ENCODE measurements at places on chromosomes 11 and 22.

- DNase-seq, result no peak
Measured at GRCh38 chr22:45014654-45015053, 4.8 kb upstream of the PHF21B start.

DNA sequence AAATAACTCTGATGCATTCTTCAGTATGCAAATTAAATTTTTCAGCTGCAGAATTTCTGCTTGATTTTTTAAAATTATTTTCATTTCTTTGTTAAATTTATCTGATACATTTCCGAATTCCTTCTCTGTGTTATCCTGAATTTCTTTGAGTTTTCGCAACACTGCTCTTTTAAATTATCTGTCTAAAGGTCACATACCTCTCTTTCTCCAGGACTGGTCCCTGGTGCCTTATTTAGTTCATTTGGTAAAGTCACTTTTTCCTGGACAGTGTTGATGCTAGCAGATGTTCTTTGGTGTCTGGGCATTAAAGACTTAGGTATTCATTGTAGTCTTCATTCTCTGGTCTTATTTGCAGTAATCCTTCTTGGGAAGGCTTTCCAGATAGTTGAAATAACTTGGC, 577.4 kb upstream of the LUZP2 start:
- DNase-seq, result no peak

- no peak for DNase-seq
Measured at GRCh38 chr22:17131686-17132085, 10.5 kb upstream of the TMEM121B start.

- DNase-seq, result no peak
Measured at GRCh38 chr11:58958500-58958899, 19.2 kb downstream of the GLYATL1 start.

DNA sequence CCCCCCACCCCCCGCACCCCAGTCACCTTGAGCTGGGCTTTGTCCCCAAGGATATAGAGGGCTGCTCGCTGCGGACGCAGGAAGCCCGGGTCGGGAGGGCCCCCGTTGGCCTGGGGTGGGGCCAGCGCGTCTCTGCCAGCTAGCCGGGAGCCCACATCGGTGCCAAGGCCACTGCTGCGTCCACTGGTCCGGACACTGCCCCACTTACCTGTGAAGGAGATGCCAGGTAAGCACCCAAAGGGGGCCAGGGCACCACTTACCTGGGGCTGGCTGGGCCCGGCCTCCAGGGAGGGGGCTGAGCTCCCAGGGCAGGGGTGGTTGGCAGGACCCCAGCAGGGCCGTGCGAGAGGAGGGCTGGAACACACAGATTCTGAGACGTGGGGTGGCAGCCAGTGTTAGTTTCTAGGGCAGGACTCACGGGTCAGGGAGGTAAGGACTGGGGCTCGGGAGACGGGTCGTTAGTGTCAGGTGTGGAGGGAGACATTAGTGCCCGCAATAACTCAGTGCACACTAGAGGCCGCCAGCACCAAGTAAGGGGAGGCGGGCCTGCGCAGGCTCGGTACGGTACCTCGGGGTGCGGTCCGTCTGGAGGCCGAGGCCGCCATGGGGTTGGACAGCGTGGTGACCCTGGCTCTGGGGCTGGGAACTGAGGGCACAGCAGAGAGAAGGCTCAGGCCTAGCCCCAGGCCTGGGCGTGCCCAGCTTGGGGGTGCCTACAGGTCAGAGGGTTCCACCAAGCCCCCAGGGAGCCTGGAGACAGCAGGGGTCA, 18.2 kb downstream of the SBF1 start:
- no peak for DNase-seq

DNA sequence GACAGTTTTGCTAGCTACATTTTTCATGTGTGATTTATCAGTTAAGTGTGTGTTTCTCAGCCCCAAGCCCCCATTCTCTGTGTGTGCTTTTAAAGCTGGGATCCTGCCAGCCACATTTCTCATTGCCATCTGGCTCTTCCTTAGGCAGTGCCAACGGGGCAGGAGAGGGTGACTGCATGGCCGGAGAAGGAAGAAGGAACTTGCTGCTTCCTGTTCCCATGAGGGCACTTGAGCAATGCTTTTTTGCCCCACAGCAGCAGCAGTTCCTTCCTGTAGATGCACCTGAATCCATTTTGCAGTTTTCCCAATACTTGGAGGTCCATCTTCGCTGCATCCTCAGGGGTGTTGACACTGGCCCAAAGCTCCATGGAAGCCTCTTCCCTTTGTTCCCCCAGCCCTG, 37.5 kb downstream of the TNRC6B start:
- no peak for DNase-seq

GRCh38 chr11:83007909-83008580, 63.7 kb downstream of the RAB30 start:
- no peak for DNase-seq

- DNase-seq, result no peak
Measured at GRCh38 chr11:102640946-102641345, 15.8 kb upstream of the MMP20 start.

DNA sequence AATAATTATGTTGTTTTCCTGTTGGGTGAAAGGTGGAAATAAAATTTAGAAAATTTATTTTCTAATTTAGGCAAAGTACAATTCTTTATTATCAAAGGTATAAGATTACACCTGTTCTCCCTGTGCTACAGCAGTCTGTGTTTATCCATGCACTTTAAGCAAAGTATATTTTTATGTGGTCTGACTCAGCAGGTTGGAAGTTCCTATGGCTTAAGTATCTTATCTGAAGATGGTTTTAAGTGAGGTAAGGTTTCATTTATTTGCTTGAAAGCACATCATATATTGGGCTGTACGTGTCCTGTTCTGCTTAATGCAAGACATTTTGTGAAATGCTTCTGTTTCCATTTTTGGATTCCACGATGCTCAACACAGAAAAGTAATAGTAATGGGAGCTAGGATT, 14.6 kb downstream of the PPME1 start:
- DNase-seq, result no peak

- DNase-seq, result no peak
Measured at GRCh38 chr22:43302531-43303041, 40.6 kb downstream of the SCUBE1 start.

GRCh38 chr22:29096736-29097669, 24.2 kb downstream of the KREMEN1 start:
- no peak for DNase-seq

- DNase-seq, result no peak
Measured at GRCh38 chr22:44615146-44615545, 86.9 kb upstream of the PRR5 start.

DNA sequence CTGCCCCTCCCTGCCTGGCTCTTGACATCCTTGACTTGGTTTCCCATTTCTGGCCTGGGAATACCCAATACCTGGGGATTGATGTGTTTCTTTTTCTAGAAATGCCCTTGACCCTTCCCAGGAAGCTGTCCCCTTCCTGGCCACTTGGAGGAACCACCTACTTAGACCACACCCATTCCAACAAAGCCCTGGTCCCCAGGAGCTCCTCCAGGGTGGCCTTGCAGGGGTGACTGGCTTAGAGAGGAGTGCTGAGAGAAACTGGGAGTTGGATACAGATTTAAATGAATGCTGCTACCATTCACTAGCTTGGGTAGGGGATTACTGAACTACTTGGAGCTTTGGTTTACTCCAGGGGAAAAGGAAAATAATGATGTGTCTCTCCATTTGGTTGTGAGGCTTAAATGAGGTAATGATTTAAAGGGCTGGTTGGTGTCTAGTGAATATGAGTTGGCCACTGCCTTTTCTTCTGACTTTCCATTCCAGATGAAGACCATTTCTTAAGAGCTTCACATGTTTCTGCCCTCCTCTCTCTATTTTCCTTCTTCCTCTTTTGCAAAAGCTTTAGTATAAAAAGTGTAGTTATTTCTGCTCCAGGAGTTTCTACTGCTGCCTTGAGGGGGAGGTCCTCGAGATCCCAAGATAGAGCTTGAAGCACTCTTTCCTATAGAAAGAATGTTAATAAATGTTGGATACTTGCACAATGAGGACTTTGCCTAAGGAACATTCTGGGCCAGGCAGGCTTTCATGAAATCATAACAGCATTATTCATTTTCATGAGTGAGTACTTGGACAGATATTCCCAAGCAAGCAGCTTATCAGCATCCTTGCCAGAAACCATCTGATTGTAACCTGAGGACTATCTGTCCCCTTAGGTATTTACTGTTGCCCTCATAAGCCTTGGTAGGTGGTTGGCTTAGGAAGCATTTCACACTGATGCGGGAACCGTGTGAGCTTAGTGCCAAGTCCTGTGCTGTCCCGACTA, 22.4 kb downstream of the PANX1 start:
- no peak for DNase-seq

DNA sequence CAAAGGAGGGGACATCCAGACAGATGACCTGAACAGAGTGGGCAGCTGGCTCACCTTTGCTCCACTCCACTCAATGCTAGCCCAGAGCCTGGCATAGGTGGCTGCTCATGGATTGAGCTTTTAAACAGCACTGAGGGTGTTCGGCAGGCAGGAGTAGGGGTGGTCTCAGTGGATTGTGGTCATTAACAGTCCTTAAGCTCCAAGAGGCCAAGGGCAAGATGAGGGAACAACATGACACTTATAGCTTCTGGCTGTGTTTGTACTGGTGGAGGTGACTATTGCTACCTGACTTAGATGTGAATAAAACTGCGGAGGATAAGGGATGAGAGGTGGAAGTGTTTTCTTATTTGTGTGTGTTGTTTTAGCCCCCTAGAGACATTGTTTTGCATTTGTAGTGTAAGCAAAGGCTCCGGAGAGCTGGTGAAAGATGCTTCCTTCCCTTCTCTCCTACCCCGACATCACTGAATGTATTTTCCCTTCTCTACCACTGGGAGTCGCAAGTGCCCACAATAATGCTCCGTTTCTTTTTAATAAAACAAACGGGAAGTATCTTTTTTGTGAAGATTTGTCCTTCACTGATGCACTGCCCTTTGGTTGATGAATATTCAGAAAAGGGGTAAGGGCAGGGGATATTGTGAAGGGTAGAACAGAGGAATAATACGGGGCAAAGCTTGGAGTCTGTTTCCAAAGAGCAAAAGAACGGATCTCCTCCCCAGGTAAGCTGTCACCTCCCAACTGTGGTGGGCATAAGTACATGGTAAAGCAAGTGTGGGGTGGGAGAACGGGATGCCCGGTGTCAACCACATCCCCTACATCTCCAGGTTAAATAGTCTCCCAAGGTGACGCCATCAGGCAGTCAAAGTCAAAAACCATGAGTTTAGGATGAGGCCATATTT, 27.5 kb upstream of the MTNR1B start:
- DNase-seq, result no peak

GRCh38 chr11:11280826-11281225, 72.2 kb downstream of the CSNK2A3 start:
- DNase-seq, result no peak

DNA sequence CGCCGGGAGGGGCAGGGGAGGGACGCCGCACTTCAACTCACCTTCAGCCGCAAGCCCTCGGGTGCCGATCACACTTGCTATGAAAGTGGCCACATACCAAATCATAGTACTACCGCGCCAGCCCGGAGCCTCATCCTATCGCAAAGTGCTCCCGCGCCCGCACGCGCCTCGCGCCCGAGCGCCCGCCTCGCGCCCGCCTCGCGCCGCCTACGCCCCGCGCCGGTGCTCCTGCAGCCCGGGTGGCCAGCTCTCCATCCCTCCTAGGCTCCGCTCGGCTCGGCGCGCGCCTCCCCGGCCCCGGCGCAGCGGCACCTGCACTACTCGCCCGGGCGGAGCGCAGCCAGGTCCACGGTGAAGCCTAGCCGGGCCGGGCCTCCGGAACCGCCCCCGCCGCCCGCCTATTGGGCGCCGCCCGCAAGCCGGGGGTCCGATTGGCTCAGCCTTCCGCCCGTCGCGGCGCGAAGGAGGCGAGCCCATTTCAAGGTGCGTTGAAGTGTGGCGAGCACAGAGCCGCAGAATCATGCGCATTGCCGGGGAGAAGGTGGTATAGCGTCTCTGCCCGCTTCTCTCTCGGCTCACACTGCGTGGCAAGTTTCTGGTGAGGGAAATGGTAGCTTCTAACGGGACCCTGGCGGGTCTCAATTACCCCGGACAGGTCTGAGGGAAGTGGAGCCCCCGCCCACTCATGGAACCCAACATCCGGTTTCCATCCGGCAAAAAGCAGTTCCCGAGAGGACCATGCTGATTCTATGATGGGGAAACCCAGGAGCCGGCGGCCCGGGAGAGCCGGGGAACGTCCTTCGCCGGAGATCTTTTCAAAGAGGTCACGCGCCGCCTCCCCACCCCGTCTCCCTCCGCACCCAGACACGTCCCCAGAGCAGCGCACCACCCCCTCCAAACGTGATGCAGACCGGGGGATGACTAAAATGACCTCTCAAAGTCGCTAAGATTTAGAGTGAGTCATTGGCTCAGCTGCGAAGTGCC, at the start of gene IGSF9B:
TSS of gene IGSF9B (minus strand) at position 319 of the 984 bp plus-strand sequence. CDS start at position 105, 214 bp downstream.
- peak; percentile 91 for DNase-seq

DNA sequence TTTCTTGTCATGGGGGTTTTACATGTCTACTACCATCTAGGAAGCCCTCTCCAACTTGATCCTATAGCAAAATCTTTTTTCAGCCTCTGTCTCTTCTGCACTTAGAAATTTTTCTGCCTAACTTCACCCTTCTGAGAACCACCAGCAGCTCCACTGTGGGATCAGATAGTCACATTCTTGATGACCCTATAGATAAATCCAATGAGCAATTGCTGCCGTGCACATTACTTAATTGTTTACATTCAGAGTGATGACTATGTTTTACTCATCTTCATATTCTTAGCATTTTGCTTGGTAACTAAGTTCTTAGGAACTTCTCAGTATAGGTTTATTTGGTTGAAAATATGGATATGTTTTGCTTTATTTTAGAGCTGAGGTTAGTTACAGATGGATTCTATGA, 12.4 kb upstream of the ETS1 start:
- DNase-seq, result no peak

GRCh38 chr11:84686716-84687115, 940.4 kb downstream of the DLG2 start:
- DNase-seq, result no peak

GRCh38 chr11:82732734-82733443, 775 bp downstream of the FAM181B start:
- DNase-seq, result no peak

- DNase-seq, result no peak
Measured at GRCh38 chr11:46296059-46296527, 18.6 kb downstream of the CREB3L1 start.

DNA sequence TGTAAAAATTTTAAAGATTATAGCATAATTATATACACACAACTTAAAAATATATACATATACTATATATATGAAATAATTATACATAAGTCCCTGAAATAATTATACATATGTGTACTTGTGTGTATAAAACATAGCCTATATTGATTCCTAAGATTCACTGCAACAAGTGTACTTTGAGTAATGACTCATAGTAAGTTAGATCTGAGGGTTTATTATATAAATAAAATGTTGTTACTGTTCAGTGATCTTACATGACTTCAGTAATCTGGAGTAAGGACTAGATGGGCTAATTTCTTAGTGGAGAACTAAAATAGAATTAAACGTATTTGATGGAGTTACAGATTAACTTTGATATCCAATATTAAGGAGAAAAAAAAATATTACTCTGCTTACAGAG, 350.5 kb downstream of the CNTN5 start:
- DNase-seq, result no peak

DNA sequence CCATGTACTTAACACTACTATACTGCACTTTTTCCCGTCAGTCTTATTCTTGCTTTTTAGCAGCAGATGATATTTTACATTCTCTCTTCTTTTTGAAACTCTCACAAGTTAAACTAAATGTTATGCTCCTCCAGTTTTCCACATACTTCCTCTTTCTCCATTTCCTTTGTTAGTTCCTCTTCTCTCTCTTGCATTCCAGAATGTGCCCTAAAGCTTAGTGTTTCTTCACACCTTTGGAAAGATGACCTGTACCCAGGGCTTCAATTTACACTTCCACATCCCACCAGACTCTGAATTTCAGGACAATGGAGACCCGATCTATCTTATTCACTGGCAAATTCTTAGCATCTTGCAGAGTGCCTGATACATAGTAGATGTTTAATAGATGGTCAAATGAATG, 51.8 kb downstream of the APIP start:
- no peak for DNase-seq

- DNase-seq, result no peak
Measured at GRCh38 chr11:72950685-72951084, 136.5 kb downstream of the ATG16L2 start.
